ENCODE measurements at places on chromosomes 5 and 9.

GRCh38 chr5:53038196-53038847 is 49.2 kb downstream of the ITGA2 start:
- H3K27me3 ChIP-seq, result no peaks in the 10 kb centered on the region
- DNase-seq, result no peak
- H3K4me3 ChIP-seq, result no peak overlapping the region
- H3K27ac ChIP-seq, result no peak overlapping the region

DNA sequence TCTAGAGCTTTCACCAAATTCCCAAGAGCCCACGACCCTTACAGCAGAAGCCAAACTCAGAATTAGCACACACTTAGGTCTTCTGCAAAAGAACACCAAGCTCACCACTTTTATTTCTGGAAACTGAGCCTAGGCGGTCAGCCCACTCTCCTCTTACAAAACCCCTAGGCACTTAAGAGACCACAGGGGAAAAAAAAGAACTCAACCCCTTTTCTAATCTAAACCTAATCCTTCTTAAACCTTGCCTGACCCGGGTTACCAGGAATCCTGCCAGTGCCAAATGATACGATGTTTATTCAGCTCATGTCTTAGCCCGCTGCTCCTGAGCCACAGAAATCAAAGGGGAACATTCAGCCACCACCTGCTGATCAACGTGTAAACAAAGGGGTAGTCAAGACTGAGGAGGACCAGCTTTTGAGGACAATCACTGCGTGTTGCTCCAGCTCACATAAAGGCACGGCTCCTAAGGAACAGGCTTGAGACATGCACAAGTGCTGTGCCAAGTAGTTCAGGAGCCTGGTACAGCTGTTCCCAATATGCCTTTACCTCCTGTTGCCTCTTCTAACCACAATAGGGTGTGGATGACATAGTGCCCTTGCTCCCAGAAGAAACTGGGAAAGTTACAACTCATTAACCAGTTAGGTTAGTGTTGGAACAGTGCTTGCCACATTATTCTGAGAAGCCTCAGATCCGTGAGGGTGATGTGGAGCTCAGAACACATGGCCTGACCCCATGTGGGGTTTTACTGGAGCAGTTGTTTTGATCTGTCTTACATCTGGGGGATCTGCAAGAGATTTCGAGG is 49.3 kb downstream of the ZFAND5 start:
- peaks cover 18% of the 10 kb centered on the region for H3K4me1 ChIP-seq
- H3K36me3 ChIP-seq, result no peaks in the 10 kb centered on the region
- H3K27ac ChIP-seq, result peak overlapping the region; percentile 87

DNA sequence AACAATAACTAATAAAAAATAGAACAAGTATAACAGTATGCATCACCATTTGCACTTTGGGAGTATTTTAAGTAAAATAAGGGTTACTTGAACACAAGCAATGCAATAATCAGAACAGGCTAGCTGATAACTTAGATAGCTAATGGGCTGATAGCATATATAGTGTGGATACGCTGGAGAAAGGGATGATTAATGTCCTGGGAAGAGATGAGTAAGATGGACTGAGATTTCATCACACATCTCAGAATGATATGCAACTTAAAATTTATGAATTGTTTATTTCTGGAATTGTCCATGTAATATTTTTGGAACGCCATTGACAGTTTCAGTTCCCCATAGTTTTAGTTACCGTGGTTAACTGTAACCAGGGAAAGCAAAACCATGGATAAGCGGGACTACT is 173.6 kb downstream of the ISL1 start:
- DNase-seq, result no peak
- H3K27ac ChIP-seq, result no peak overlapping the region
- no peaks in the 10 kb centered on the region for H3K36me3 ChIP-seq
- no peaks in the 10 kb centered on the region for H3K4me1 ChIP-seq

DNA sequence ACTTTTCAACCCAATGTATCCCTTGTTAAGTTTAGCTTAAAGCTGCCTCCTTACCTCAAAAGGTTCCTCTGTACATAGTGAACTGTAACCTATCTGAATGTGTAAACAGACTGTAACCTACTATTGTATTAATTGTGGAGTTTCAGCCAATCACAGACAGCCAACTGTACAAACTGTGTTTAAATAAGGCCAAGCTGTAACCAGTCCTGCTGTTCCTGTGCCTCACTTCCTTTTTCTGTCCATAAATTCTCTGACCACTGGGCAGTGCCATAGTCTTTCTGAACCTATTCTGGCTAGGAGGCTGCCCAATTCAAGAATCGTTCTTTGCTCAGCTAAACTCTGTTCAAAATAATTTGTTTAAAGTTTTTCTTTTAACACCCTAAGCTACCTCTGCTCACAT is 74.7 kb upstream of the DAPK1 start:
- no peak overlapping the region for H3K27ac ChIP-seq
- H3K4me1 ChIP-seq, result no peaks in the 10 kb centered on the region
- H3K27me3 ChIP-seq, result no peaks in the 10 kb centered on the region
- no peak overlapping the region for H3K4me3 ChIP-seq
- H3K36me3 ChIP-seq, result no peaks in the 10 kb centered on the region
- DNase-seq, result no peak

- H3K27ac ChIP-seq, result no peak overlapping the region
- no peaks in the 10 kb centered on the region for H3K36me3 ChIP-seq
- no peaks in the 10 kb centered on the region for H3K4me1 ChIP-seq
- H3K27me3 ChIP-seq, result no peaks in the 10 kb centered on the region
- no peak for DNase-seq
These were observed 49.6 kb downstream of the IL31RA start for GRCh38 chr5:55900776-55901175.

GRCh38 chr5:54563083-54563761 is 45.7 kb downstream of the SNX18 start:
- no peaks in the 10 kb centered on the region for H3K4me1 ChIP-seq
- no peak for DNase-seq
- H3K4me3 ChIP-seq, result no peak overlapping the region
- H3K36me3 ChIP-seq, result no peaks in the 10 kb centered on the region
- H3K27ac ChIP-seq, result no peak overlapping the region

DNA sequence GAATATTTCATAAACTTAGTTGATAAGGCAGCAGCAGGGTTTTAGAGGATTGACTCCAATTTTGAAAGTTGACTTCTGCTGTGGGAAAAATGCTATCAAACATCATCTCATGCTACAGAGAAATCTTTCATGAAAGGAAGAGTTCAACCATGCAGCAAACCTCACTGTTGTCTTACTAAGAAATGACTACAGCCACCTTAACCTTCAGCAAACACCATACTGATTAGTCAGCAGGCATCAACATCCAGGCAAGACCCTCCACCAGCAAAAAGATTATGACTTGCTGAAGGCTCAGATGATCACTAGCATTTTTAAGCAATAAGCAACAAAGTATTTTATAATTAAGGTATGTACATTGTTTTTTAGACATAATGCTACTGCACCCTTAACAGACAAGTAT is 7.6 kb downstream of the TMEM174 start:
- H3K36me3 ChIP-seq, result no peaks in the 10 kb centered on the region
- no peak overlapping the region for H3K4me3 ChIP-seq
- H3K27ac ChIP-seq, result no peak overlapping the region
- peaks cover 2% of the 10 kb centered on the region for H3K4me1 ChIP-seq
- H3K27me3 ChIP-seq, result no peaks in the 10 kb centered on the region
- DNase-seq, result no peak

GRCh38 chr5:142860270-142860669 is 90.1 kb downstream of the ARHGAP26 start:
- H3K4me1 ChIP-seq, result peaks cover 3% of the 10 kb centered on the region
- no peak for DNase-seq
- no peak overlapping the region for H3K27ac ChIP-seq
- no peak overlapping the region for H3K4me3 ChIP-seq
- H3K27me3 ChIP-seq, result no peaks in the 10 kb centered on the region

DNA sequence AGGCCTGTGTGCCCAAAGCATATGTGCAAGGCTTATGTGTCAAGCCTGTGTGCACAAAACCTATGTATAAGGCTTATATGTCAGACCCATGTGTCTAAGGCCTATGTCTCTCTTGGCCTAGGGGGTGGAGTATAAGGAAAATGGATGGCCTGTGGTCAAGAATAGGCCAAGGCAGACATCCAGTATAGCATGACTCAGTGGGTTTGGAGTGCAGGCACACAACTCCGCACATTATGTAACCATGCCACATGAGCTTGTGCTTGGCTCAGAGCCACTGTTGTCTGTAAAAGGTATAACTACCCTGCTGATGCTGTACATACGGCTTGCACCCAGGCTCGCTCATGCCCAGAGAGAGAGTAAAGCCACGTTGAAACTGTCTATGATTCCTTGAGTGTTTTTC is 626.4 kb upstream of the NUDT12 start:
- no peak for DNase-seq
- H3K27me3 ChIP-seq, result no peaks in the 10 kb centered on the region
- no peaks in the 10 kb centered on the region for H3K4me1 ChIP-seq

GRCh38 chr5:110413856-110414255 is 312.6 kb downstream of the TMEM232 start:
- no peaks in the 10 kb centered on the region for H3K4me1 ChIP-seq
- H3K27ac ChIP-seq, result no peak overlapping the region
- no peaks in the 10 kb centered on the region for H3K27me3 ChIP-seq
- no peaks in the 10 kb centered on the region for H3K36me3 ChIP-seq

DNA sequence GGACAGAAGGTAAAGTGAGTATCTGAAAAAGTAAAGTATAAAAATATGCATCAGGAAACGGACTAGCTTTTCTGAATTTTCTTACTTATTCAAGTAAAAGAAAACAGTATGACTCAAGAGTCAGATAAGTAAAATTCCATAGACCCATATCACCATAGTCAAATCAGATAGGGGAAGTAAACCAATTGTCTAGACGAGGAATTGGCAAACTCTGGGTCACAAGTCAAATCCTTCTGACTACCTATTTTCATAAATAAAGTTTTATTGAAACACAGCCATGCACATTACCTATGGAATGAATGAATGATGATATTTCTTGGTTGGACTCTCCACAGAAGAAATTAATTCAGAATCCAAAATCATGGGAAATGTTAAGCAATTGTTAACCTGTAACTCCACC is 59.1 kb upstream of the TMC1 start:
- no peaks in the 10 kb centered on the region for H3K36me3 ChIP-seq
- no peak for DNase-seq
- no peak overlapping the region for H3K4me3 ChIP-seq
- H3K4me1 ChIP-seq, result no peaks in the 10 kb centered on the region
- no peak overlapping the region for H3K27ac ChIP-seq
- H3K27me3 ChIP-seq, result no peaks in the 10 kb centered on the region

DNA sequence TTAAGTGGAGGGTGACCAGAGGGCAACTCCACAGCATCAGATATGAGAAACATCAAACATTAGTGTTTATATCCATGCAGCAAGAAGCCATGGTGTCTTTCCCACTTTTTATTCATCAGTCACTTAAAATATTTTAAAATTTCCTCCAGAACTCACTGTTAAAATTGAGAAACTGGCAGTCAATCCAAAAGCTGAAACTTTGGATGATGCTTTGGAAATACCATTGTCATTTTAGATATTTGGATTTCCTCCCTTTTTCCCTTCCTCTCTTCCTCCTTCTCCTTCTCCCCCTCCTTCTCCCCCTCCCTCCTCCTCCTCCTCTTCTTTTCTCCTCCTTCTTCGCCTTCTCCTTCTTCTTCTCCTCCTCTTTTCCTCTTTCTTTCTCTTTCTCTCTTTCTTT is 33.1 kb upstream of the NTRK2 start:
- DNase-seq, result no peak
- H3K27me3 ChIP-seq, result no peaks in the 10 kb centered on the region
- no peaks in the 10 kb centered on the region for H3K36me3 ChIP-seq
- no peak overlapping the region for H3K4me3 ChIP-seq

GRCh38 chr5:112669328-112669963 is 68.2 kb upstream of the APC start:
- no peak for DNase-seq
- no peak overlapping the region for H3K27ac ChIP-seq
- no peaks in the 10 kb centered on the region for H3K27me3 ChIP-seq
- no peak overlapping the region for H3K4me3 ChIP-seq
- no peaks in the 10 kb centered on the region for H3K36me3 ChIP-seq

- H3K4me3 ChIP-seq, result no peak overlapping the region
- H3K36me3 ChIP-seq, result no peaks in the 10 kb centered on the region
- H3K27me3 ChIP-seq, result no peaks in the 10 kb centered on the region
- no peaks in the 10 kb centered on the region for H3K4me1 ChIP-seq
- H3K27ac ChIP-seq, result no peak overlapping the region
These were observed 311.3 kb downstream of the ASTN2 start for GRCh38 chr9:117103438-117104110.

DNA sequence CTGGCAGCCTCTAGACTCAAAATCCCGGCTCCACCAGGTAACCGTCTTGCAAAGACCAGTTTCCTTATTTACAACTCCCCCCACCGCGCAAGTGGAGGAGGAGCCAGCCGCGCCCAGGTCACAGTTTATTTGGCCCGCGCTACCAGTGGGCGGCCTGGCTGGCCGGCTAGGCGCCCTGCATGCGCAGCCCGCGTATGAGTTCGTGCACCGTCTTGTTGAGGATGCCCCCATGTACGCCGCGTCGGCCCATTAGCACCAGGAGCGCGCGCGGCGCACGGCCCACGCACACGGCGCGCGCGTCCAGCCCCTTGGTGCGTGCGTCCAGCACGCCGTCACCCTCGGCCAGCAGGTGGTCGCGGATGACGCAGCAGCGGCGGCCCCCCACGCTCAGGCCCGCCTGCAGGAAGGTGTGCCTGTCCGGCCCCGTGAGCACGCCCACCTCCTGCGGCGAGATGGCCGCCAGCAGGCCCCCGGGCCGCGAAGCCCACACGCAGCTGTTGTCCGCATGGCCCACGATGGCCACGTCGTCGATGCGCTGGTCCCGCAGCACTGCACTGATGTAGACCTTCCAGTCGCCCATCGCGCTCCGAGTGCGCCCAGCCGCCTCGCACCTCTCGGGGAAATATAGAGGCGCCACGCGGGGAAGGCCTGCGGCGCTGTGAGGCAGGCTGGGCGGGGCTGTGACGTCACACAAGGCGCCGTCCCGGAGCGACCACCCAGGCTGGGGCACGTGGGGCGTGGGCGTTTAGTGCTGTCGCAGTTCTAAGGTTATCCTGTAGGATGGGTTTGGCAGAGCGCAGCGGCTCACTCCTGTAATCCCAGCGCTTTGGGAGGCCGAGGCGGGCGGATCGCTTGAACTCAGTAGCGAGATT is at the start of gene PFN3:
PFN3 (minus strand) TSS at position 665 of the 872 bp plus-strand sequence; CDS start at position 580, 85 bp downstream.
- H3K36me3 ChIP-seq, result no peaks in the 10 kb centered on the region
- H3K27me3 ChIP-seq, result peaks cover 77% of the 10 kb centered on the region
- no peak within 1 kb of the TSS for H3K27ac ChIP-seq
- DNase-seq, result peak; percentile 60
- H3K4me1 ChIP-seq, result peaks cover 38% of the 10 kb centered on the region

DNA sequence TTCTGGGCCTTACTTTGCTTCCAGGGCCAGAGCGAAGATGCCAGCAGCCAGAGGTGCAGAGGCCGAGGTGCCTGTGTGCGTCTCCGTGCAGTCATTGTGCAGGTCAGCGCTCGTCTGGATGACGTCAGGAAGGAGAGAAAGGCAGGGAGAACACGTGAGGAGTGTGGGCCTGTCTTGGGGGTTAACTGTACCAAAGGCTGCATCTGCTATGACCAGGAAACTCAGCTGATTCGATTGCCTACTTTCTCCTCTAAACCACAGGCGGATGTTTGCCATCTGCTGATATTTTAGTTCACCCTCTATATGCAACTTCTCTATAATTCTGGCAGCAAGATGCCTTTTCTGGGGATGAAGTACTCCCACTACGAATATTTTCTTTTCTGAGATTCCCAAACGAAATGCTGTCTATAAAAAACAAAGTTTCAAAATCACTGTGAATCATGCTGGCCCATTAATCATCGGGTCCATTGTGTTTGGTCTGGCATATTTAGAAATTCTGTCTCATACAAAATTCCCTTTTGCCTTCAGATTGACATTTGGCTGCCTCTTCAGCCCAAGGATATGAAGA is 24.8 kb downstream of the PCSK1 start:
- H3K27ac ChIP-seq, result no peak overlapping the region
- H3K4me3 ChIP-seq, result no peak overlapping the region
- no peaks in the 10 kb centered on the region for H3K36me3 ChIP-seq
- H3K27me3 ChIP-seq, result no peaks in the 10 kb centered on the region
- H3K4me1 ChIP-seq, result no peaks in the 10 kb centered on the region
